Fibroblast of the conjunctiva (primary cell): ENCODE measurements at places on chromosomes 1 and 21.

GRCh38 chr1:30998887-30999286 lies 66.6 kb downstream of the PUM1 start:
- no peak for DNase-seq

GRCh38 chr21:45014747-45015468 lies 59.5 kb upstream of the ADARB1 start:
- DNase-seq = no peak

DNA sequence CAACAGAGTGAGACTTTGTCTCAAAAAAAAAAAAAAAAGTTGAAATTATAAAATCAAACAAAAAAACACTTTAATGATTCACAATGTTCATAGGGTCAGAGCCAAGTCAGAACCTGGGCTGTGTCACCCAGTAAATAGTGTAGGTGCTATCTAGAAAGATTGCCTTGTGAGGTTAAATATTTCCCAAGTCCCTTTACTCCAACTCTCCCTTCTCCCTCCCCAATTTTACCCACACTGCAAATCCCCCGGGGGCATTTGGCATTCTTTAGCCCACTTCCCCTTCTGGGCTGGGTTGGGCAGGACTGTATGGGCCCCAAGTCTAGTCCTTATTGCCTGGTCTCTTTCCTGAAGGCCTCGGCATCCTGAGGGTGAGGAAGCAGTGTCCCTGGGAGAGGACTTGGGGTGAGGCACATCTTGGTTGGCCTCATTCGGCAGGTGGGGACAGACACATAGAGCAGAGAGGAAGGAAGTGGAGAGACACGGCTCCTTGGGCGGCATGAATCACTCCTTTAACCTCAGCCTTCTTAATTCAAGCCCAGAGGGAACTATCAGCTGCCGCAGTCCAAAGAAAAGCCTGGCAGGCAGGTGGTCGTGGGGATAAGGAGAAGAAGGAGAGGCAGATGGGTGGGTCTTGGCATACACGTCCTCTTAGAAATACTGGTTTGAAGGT lies 8.2 kb downstream of the ADORA1 start:
- DNase-seq = no peak

DNA sequence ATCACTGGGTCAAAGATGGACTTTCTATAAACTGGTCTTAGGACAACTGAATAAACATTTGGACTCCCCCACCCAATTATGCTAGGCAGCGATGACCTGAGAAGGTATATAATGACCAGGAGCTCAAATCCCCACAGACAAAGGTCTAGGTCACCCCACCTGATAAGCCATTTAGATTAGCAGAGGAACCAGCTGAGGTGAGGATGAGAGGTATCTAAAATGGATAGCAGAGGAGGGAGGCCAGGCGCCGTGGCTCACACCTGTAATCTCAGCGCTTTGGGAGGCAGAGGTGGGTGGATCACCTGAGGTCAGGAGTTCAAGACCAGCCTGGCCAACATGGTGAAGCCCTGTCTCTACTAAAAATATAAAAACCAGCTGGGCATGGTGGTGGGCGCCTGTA lies 33.7 kb downstream of the PABPC4 start:
- DNase-seq = no peak

GRCh38 chr1:96208428-96208827 lies 513.2 kb upstream of the PTBP2 start:
- no peak for DNase-seq

- DNase-seq = no peak
Measured at GRCh38 chr1:171595324-171595723, 26.7 kb upstream of the MYOCOS start.

DNA sequence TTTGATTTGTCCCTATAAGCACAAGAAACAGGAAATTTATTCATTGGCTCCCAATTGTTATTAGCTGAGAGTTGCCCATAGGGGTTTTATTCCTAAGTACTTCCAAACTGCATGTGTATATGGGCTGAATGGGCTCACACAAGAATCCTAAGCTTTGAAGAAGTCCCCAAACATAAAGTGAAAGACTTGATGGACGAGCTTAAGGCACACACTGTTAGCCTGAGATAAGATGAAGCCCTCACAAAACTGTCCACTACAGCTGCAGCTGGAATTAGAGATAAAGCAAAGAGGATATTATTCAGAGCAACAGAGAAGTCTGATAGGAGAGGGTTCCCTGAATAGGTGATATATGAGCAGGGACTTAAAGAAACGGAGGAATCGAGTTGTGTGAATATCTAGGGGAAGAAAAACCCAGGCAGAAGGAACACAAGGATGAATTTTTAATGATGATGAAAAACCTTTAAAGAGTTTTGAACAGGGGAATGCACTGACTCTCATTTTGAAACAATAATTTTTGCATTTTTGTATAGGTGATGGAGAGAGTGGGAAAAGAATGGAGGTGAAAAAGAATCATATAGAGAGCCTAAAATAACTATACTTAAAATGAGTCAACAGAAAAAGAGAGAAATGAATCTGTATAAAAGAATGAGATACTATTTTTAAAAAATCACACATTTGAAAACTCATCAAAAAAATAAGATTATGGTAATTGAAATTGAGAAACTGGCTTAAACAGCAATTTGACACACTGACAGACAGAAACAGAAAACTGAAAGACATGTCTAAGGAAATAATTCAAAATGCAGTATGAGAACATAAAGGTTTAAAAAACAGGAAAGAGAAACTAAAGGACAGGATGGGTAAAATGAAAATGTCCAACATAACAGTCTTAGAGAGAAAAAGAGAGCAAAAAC lies 133.6 kb upstream of the POGK start:
- DNase-seq = no peak
